Inflammatory macrophage treated with lipopolysaccharide for 4 hours (primary cell): ENCODE measurements at places on chromosomes 6 and 20.

GRCh38 chr6:105587349-105588122, 184.7 kb upstream of the PREP start:
- DNase-seq, result no peak

DNA sequence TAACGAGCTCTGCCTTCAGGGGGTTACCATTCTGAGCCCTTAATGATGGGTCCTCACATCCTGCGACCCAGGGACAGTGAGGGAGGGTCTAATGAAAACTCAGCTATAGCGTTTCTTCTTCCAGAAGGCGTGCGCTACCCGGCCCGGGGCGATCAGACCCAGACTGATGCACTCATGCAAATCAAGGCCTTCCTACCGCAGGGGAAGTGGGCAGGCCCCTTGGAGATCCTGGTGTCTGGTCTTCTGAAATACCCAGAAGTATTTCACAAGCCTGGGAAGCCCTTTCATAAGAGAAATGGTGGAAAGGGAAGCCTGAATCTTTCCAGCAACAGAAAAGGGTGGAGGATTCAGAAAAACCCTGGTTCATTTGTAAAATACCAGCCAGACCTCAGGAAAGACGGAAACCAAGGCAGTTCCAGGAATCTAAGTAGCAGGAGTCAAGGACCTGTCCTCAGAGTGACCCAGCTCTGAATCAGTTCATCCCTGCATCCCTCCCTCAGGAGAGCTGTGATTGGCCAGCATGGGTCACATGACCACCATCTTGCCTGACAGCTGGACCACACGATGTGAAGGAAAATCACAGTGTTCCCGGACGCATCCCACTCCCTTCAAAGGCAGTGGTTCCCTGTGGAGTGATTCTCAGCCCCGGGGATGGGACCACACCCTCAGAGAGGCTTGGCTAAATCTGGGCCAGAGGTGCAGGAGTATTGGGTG, 12.7 kb downstream of the BFSP1 start:
- DNase-seq, result peak; percentile 83

GRCh38 chr6:44652547-44652946, 265.0 kb downstream of the CDC5L start:
- DNase-seq, result no peak

DNA sequence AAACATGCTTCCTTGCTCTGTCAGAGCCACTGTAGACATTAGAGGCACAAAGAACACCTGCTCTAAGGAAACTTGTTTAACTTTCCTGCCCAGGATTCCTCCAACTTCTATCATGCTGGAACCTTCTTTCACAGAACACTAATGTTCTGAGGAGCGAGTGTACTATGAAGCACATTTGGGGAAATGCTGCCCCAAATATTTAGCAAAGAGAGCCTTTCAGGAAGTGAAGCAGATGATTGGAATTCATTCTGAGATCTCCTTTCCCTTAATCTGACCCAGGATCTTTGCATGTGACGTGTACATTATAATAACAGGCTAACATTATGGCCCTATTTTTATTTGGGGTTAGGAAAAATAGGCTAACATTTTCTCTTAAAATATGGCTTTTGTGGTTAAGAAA, 21.0 kb upstream of the FYN start:
- no peak for DNase-seq

DNA sequence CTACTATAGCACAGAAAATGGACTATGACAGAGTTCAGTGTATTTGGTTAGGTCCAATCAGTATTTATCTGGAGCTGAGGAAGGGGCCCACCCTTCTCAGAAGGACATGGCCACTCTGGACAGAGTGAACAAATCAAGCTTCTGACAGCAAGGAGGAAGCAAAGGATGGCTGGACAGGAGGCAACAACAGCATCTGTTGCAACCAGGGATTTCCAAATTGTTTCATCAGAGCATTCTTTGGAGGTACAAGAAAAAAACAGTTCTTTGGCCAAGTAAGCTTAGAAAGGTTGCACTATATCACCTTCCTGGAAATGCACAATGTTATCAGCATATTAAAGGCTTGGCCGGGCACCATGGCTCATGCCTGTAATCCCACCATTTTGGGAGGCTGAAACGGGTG, 118.7 kb upstream of the SLC22A16 start:
- DNase-seq, result peak; percentile 44

- no peak for DNase-seq
These were observed 196.9 kb downstream of the AKAP7 start for GRCh38 chr6:131331873-131332781.

- DNase-seq, result no peak
These were observed 31.8 kb downstream of the GCLC start for GRCh38 chr6:53513056-53513455.

DNA sequence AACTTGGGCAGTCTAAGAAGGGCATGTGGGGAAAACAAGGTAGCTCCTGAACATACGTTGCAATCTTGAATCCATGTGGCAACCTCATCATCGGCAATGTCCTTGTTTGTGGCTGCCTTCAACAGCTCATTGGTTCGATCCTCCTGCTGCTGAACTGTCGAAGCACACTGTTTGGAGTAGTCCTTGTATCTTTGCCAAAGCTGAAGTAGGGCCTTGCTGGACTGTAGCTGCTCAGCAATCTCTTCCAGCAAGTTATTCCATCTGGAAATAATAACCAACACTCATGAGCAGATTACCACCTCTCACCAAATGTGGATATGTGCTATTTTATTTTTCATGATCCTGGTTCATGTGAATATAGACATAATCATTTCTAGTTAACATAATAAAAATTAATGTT, 413.3 kb downstream of the ESR1 start:
- no peak for DNase-seq

- DNase-seq, result no peak
These were observed 19.1 kb downstream of the FBXL4 start for GRCh38 chr6:98928688-98929087.

DNA sequence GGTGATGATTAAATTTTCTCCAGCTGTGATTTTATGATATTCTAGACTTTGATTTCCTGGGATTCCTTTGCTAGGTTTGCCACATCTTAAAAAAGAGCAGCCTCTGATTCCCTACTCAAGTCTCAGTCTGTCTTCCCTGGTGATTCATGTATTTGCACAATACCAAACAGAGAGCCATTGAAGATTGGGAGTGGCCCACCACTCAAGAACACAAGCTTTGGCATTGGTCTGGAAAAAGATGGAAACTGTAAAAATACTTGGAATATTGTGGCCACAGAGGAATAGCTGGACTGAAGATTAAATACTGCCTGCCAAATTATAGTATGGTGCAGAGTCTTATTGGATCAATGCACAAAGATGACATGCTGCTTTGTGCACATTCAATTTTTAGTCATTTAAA, 32.9 kb downstream of the PTCHD4 start:
- no peak for DNase-seq

DNA sequence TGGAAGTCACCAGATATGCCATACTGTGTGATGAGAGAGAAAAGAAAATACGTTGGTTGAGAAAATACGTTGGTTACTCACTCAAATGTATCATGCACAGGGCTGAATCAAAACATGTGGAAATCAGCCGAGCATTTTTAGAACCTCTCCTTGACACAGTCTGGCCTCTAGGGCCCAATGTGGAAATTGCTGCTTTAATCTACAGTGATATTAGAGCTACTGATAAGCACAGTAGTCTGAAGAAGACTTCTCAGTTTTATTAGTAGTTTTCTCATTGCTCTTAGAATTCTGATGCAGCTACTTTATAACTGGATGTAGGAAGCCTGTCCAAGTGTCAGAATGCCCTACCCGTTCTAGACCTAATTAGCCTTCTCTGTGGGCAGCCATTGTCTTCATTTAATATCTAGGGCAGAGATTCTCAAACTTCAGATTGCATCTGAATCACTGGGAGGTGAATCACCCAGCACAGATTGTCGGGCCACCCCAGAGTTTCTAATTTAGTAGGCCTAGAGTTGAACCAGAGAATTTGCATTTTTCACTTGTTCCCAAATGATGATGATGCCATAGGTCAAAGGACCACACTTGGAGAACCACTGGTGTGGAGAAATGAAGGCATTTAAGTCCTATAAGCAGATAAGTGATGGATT, 229.1 kb downstream of the PLCB1 start:
- peak; percentile 78 for DNase-seq

DNA sequence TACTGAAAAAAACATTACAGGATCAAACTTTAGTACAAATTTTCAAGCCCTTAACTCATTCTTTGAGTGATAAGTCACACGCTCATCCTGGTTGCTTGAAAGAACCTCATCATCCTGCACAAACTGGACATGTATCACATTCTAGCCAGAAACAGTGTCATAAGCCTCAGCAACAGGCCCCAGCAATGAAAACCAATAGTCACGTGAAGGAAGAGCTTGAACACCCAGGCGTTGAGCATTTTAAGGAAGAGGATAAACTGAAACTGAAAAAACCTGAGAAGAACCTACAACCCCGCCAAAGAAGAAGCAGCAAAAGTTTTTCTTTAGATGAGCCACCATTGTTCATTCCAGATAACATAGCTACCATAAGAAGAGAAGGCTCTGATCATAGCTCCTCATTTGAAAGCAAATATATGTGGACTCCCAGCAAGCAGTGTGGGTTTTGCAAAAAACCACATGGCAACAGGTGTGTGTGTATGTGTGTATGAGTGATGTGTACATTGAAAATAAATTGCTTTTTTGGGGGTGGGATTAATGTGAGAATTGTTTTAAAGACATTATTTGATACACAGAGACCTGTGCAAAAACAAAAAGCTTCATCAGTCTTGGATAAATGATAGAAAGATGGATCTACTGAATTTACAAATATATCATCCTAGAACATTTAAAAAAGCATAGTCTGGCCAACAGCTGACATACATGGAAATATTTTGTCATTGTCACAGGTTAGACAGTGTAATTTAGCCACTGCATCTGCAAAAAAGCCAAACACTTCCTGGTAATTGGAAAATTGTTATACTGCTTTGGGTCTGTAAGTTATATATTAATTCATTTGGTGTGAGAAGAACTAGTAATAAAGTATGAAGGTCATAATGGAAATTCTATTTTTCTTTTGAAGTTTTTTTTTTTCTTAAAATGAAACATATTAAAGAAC, 50.1 kb downstream of the PHF3 start:
- peak; percentile 80 for DNase-seq

DNA sequence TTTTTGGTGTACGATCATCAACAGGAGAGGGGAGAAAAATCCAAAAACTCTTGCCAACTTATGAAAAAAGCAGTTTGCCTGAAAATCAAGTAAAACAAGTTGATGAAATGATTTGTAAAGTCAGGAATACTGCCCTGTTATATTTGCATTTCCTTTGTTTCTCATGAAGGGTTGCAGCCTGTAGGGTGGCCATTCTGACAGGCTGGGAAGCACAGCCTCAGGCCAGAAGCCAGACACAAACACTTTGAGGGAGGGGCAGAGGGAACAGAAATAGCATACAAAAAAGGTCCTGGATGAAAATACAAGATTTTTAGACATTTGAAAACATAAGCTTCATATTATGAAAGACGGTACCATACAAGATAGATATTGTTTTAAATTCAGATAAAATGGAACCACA, 109.8 kb downstream of the DTNBP1 start:
- DNase-seq, result no peak

GRCh38 chr6:86756640-86757229, 180.6 kb upstream of the HTR1E start:
- DNase-seq, result no peak

DNA sequence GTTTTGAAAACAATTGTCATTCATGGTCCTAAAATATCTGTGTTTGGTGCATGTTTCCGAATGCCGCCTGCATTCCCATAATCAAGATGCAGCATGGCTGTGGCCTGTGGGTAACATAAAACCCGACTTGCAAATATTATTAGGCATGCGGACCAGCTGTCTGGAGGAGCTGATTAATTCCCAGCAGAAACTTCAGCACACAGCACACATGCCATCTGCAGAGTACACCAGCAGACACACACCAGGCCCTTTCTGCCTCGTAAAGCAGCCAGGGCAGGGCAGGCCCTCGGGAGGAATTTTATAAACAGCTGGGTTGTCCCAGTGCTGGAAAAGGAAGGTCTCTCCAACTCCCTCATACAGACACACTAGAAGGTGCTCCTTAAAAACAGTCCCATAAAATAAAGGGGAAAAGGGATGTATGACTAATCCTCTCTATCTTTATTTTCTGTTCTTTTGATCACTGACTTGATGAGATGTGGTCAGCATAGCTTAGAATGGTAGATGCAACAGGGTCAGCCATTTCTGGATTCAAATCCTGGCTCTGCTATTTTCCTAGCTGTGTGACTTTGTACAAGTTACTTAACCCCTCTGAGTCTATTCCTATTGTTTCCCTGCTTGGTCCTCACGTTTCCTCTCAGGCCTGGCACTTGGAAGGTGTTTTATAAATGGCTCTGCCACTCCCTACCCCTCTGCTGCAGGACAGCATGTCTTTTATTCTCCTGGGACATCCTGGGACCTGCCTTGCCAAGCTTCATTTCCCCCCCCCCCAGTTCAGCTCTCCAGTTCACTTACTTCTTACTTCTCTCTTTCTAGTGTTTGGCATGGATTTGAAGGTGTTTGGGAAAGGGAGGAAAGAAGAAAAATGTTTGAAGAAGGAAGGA, 85.9 kb upstream of the TRAF3IP2 start:
- DNase-seq, result no peak

DNA sequence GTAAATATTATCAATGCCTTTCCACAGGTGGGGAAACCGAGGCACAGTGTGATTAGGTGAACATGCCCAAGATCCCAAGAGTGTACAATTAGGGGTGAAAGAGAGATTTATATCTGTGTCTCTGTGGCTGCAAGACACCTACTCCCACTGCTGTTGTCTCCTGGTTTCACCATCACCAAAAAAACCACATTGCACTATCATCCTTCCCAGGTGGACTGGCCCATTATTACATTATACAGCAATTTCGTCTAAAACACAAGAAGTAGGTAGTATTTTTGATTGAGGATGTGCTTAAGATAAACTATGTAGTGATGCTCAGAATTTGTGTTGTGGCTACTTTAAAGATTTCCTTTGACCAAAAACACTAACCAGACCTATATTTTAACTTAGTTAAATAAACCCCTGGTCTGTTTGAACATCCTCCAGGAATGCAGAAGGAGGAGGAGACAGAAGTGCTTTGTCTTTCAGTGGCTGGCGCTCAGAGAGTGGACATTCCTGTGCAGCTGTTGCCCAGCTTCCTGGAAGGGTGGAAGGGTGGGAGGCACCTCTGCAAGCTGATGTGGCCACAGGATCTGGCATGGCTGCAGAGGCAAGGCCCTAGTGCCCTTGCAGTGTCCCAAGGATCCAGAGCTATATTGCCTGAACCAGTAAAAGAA, 23.8 kb downstream of the DCBLD1 start:
- DNase-seq, result no peak

DNA sequence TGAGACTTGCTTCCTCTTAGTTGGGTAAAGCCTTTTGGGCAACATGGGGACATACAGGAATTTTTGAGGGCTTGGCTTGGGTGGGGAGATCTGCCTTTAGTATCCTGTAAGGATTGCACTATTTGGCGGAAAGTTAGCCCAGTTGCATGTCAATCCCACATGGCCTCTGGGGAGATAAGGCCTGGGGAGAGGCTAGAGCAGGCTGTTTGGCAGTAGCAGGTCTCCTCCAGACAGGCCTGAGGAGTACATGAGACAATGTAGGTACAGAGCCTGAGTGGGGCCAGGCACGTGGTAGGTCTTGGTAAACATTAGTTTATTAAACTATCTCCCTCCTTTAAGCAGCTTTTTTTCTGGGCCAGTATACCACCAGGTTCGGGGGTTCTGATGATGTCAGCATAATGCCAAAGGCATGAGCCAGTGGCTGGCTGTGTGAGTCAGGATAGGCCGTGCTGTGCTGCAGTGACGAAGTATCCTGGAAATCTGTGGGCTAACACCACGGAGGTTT, 147.9 kb downstream of the VEGFA start:
- peak; percentile 92 for DNase-seq
